ENCODE measurements at places on chromosomes 3 and 15.

DNA sequence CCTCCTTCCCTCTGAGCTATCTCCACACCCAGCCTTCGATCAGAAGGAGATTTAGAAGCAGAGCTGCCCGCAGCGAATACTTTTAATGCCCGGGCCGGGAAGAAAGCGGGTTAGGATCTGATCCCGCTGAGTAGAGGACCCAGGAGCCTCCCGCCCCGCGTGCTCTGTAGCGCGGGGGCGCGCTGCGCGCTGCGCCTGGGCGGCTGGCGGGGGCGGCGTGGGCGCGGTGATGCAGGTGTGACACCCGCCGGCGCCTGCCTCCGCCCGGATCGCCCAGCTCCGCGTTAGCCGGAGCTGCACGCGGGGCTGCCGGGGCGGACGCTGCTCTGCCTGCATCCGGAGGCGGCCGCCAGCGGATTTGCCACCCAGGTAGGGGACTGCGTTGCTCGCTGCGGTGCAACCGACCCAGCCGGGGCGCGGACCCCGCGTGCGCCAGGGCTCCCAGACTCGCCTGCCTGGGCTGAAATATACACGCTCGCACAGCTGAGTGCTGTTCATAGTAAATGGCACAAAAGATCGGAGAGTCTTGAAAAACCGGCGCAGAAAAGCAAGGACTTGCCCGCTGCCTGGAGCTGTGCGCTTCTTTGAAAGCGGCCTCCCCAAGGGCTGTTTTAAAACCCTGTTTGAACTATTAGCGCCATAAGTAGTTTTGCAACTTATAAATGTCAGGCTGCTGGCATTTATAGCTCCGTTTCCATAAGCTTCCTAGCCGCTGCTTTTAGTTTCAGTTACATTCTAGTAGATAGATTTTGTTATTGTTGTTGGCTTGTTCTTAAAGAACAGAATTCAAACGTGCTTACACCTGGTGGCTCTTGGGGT, at the start of gene SV2B:
SV2B (plus strand) TSS at position 263 of the 819 bp plus-strand sequence. CDS start 126,007 bp downstream, outside the sequence.
- DNase-seq = peak; percentile 14

- DNase-seq = no peak
Observed at GRCh38 chr3:4759689-4760312, 219.4 kb upstream of the BHLHE40 start.

GRCh38 chr15:40239693-40240618, 1.1 kb downstream of the PAK6 start:
- DNase-seq = no peak

DNA sequence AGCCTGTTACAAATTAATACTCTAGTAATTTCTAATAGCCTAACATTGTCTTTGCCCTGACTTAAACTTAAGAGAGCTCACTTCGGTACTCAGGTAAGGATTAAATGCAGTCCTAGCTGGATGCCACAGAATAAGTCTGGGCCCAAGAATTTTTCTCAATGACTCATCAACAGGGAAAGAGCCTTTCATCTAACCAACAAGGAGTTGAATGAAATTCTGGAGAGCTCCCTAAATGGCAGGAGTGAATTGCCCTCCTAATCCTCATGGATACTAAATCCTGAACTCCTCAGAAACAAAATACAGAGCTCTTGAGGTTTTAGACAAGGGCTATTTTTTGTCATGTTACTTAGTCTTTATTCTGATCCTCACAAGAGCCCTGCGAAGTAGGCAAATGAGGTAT, 159.5 kb downstream of the PLCH1 start:
- peak; percentile 20 for DNase-seq

DNA sequence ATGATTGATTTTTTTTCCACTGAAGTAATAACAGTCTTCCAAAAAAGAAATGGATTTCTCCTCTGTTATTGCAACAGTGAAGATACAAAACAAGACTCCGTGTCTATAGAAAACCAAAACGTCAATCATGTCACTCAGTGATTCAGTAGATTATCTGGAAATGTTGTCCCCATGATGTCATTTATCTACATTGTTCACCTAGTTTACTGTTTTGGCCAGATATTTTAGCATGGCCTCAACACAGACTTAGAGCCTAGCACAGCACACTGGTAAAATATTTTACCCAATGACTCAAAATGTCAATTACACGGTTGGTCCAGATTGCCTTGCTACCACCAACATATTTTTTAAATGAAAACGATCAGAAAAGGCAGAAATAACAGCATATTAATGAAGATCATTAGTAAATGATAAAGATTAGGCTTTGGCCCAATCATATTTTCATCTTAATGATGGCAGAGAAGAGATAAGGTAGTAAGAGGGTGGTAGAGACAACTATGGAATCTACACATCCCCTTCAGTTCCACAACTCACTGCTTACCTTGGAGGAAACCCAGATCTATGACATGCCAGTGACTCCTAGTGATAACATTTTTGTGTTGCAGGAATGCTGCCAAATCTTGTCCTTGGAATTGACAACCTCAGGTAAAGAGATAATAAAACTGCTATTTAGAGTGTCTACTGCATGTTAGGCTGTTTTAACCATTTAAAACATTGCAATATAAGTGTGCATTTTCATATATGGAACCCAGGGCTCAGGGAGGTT, 347.7 kb upstream of the ARPP21 start:
- no peak for DNase-seq

DNA sequence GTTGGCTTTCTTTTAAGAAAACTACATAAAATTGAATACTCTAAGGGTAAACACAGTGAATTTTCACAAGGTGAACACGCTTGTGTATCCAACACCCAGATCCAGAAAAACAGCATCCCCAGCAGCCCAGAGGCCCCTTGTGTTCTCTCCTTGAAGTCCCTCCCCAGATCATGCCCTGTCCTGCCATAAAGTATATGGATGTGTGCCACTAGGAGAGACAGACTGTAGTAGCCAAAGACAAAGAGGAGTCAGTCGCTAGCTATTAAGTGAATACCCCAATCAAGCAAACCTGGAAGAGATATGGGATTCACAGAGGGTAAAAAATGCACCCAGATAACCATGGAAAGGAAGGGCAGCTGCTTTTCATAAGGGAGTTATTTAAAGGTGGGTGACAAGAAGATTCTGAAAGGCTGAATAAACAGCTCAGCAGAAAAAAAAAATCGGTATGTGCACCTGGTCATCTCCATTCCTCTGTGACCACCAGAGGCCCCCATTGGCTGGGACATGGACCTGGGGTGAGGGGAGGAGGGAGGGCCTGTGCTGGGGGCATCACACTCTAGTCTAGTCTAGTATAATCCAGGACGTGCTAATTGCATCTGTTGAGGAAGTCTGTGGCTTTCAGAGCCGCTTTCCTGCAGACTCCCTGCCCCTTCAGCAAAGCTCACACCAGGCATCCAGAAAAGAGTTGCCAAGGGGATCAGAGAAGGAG, 167.3 kb upstream of the NDN start:
- DNase-seq = no peak

DNA sequence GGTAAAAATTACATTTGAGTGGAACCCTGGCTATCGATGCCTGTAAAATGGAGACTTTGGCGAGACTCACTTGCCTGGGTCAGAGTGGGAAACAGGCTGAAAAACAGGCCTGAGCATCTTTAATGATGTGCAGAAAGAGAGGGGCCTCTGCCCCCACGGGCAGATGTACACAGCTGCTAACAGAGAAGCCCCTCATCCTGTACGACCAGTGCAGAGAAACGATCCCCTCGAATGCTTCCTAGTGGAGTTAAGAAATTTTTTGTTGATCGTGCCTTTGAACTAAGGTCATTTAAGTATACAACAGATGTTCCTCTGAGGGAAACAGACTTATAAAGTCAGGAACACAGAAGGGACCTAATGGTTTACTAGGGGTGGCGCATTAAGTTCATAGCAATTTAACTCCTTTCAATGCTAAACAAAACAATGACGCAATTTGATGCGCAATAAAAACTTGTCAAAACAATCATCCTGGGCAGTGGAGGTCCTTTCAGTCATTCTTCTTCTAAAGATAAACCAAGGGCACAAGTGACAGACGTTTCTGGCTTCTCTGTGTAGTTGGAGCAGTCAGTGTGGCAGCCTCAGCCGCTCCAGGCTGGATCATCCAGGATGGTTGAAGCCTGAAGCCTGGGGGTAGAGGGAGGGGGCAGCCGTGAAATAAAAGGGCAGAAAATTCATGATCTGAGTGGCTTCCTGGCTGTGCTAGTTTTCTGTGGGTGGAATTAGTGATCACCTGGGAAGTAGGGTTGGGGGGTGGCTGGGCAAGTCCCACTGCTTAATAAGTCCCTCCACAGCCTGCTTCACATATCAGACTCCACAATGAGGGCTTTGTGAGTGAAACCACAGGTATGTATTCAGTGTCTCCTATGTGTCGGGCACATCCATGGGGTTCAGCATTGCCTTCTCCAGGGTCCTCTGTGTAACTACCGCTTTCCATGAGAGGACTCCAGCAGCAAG, 50.8 kb upstream of the MRPS22 start:
- DNase-seq = peak; percentile 75

DNA sequence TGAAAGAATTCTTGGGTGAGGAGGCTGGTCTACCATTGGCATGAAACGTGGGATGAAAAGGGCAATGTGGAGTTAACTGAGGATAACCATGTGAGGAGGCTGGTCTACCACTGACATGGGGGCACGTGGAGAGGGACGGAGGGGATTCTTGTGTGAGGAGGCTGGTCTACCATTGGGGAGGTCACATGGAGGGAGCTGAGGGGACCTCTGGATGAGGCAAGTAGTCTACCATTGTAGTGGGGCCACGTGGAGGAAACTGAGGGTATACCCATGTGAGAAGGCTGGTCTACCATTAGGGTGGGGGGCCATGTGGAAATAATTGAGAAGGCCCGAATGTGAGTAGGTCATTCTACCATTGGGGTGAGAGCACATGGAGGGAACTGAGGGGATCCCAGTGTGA, 154.1 kb downstream of the FBLN2 start:
- no peak for DNase-seq

DNA sequence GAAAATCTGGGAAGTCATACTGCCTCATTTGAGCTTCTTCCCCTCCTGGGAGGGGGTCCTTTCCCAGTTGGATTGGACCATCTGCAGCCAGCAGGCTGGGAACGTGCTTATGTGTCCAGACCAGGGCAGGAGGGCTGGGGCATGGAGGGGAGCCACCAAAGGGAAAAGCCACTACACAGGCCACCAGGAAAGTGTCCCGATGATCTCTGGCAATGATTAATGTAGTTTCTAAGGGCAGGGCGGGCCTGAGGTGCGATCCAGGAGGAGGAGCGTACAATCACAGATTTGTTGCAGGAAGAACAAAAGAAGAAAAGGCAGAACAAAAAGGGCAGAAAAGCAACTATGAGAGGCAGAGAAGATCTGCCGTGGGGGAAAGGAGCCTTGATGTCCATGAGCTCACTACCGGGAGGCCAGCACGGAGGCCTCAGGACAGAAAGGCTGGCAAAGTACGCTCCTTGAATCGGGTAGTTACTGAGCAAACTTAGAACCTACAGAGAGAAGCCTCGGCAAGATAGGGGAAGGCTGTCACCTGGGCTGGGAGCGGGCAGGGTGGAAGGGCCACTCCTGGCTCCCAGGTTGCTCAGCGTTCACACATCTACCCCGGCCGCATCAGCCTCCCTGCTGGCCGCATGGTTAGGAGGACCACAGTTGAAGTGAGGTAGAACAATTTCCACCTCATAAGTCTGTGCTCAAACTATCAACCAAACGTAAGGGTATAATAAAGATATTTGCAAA, 79.5 kb upstream of the PCSK6 start:
- no peak for DNase-seq

DNA sequence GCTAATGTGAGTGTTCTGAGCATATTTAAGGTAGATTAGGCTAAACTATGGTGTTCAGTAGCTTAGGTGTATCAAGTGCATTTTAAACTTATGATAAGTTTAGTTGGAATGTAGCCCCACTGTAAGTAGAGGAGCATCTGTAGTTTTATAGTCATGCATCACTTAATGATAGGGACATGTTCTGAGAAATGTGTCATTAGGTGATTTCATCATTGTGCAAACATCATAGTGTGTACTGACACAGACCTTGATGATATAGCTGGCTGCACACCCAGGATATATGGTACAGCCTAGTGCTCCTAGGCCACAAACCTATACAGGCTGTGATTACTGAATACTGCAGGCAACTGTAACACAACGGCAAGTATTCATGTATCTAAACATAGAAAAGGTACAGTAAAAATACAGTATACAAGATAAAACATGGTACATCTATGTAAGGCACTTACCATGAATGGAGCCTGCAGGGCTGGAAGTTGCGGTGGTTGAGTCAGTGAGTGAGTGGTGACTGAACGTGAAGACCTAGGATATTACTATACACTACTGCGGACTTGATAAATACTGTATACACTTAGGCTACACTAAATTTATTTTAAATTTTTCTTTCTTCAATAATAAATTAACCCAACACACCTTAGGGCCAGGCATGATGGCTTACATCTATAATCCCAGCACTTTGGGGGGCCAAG, 17.9 kb downstream of the DNAH1 start:
- DNase-seq = peak; percentile 53

GRCh38 chr3:170511371-170511770, 74.5 kb downstream of the SLC7A14 start:
- no peak for DNase-seq

DNA sequence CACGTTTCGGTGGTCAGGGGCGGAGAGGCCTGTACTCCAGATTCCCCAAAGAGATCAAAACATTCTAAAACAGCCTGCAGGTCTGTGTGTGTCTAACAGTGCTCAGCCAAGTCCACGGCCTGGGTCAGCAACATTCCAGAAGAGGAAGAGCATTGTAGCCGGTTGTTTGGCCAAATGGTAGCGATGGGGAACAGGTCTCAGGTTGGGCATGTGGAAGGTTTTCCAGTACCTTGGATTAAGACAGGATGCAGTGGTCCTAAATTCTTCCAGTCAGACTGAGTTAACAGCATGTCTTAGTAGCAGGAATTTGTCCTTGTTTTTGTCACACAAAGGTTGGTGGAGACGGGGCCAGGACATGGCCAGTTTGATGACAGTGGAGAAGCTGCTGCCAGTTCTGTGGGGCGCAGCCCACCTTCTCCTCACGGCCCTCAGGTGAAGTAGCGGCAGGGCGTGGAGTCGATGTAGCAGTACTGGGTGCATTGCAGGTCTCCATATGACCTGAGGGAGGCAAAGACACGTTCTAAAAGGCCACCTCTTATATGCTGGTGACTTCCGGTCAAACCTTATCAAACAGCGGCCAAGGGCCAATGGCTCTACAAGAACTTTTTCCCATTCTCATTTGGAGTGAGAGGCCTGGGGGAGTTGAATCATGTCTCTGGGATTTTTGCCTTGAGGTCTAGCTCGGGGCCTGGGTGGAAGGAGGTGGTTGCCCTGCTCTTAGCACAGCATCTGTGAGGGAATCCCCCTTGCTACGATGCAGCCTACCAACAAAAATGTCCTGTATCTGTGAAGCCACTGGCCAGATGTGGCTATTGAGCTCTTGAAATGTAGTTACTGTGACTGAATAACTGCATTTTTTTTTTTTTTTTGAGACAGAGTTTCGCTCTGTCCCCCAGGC, 24.1 kb downstream of the EAF1 start:
- no peak for DNase-seq

GRCh38 chr3:34683851-34684250, 885.4 kb downstream of the PDCD6IP start:
- DNase-seq = peak; percentile 50

DNA sequence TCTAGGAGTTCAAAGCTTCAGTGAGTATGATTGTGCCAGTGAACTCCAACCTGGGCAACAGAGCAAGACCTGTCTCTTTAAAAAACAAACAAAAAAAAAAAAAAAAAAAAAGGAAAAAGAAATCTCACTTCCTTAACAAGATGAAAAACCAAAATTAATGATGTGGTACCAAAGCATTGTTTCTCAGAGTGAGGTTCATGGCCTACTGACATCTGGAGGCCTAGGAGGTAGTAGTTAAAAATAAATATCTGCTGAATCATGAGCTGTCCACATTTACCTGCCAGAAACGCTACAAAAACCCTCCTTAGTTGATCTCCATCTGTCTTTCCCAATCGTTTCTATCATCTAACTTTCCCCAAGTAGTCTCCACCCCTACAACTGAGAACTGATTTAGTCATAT, 51.2 kb downstream of the EPHA6 start:
- no peak for DNase-seq
